Right renal pelvis (tissue), 4 donors: ENCODE measurements at places on chromosomes 6 and 20.
A peak's percentile ranks its signal among the peaks of the same experiment; 100 is the strongest.

GRCh38 chr6:157614026-157614568 lies 208.9 kb upstream of the SNX9 start:
- no peak for DNase-seq

DNA sequence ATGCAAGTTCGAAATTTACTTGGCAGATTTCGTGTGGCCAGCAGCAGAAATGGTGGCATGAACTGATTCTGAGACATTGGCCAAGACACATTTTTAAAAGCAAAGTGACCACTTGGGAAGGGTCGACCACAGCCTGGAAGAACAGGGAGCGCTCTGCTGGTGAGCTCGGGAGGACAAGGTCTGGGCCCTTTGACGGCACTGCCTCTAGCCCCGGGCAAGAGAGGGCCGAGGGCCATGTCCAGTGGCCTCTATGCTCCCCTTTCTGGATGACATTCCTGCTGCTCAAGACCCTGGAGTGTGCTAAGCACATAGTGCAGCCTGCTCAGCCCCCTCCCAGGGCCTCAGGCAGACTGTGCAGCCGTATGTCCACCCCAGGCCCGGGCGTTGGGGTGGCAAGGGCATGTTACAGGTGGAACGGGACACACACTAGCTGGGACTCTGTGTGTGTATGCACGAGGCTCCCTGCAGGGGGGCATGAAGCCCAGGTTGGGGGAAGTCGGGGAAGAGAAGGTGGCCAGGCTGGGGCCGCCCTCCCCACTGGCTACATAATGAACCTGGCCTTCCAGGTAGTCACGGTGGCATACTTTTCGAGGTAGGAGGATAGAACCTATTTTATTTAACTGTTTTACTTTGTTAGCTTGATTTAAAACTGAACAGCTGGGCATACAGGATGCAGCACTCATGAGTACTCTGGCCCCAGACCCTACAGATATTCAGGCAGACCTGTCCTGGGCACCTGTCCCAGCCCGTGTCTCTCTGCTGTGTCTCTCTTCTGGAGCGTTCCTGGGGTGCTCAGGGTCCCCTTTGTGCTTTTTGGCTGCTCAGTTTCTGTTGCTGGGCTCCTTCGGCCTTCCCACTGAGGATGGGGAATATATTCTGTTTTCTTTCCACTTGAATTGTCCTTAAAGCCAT lies 6.4 kb downstream of the SYNJ2 start:
- DNase-seq, result no peak

GRCh38 chr6:110097443-110097842 lies 82.0 kb downstream of the WASF1 start:
- no peak for DNase-seq

- no peak for DNase-seq
These were observed 10.6 kb upstream of the TBC1D20 start for GRCh38 chr20:472889-473292.

DNA sequence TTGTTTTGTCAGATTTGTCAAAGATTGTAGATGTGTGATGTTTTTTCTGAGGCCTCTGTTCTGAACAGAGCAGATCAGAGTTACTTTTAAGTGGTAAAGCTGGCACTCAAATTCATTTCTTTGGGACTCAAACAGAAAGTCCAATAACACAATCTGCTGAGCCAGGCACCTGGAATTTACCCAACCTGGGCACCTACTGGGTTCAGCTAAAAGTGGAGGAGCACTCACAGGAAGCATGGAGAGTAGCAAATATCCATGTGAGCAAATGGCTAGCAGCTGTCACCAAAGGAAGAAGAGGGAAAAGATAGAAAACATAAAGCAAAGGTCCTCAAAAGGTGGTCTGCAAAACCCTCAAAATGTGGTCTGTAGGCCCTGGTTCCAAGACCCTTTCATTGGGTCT lies 116.8 kb downstream of the FIG4 start:
- no peak for DNase-seq

GRCh38 chr20:50540620-50541605 lies 30.7 kb downstream of the PTPN1 start:
- no peak for DNase-seq

DNA sequence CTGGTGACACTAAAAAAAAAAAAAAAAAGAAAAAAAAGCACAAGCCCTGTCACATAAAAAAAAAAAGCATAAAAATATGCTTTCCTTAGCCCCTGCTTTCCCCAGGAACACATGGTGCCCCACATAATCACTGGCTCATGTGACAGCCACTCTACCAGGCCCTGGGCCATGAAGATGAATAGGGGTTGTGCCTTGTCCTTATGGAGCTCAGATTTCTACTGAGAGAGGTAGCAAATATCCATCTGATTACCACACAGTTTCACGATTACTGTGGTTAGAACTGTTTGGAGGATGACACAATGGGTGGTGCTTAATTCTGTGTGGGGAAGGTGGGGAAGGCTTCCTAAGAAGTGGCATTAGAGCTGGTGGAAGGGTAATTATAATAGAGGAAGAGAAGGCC lies 9.3 kb downstream of the RAET1E start:
- DNase-seq, result no peak

- no peak for DNase-seq
These were observed 80.7 kb upstream of the MAFB start for GRCh38 chr20:40769677-40770285.

GRCh38 chr6:14021449-14021848 lies 96.1 kb upstream of the CD83 start:
- DNase-seq, result no peak

DNA sequence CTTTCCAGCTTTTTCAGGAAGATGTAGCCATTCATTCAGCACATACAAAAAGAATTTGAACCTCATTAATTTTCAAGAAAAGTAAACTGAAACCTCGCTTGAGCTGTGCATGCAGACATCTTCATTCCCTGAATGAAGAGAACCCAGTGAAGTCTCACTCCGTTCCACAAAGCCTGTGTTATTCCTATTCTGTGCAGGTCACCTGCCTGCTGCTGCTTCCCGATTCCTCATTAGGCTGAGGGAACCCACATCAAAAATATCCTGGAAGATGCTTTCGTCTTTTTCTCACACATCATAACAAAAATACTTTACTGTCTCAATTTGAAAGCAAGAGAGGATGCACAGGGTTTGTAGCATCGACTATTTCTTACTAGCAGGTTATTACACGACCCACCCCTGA lies 40.1 kb downstream of the TRMT6 start:
- no peak for DNase-seq

DNA sequence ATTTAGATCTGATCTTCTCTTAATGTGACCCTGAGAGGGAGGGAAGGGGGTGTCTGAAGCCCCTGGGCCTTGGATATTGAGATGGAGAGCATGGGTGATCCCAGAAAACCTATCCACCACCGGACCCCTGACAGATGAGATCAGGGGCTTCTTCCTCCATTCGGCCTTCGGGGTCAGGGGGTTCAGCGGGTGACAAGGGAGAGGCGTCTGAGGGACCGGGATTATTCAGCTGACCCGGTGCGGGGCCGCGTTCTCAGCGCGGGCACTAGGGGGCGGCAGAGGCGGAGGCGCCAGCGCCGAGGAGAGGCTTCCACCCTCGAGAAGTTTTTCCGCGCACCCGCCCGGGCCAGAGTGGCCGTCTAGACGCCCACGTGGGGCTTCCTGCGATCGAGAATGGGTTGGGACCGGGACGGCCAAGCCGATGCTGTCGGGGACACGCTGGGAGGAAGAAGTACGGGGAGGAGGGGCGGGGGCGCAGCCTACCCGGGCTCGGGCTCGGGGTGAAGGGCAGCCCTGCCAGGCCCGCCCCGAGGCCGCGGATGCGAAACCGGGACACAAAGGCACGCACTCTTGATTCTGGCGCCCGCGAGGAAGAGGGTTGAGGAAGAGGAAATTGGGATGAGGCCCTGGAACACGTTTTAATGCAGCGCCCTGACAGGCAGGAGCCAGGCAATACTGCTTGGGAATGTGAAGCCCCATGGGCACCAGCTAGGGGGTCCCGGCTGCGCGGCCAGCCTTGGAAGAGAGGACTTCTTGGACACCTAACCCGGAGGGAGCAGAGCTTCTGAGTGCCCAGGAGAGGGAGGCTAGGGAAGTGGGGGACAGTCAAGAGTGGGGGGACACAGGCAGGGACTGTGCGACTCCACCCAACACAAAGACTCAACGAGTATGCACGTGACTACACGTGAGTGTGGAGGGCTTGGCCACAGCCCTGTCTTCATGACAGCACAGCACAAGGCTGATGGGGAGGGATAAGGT lies 30.6 kb downstream of the COL11A2 start:
- DNase-seq, result peak; percentile 63

DNA sequence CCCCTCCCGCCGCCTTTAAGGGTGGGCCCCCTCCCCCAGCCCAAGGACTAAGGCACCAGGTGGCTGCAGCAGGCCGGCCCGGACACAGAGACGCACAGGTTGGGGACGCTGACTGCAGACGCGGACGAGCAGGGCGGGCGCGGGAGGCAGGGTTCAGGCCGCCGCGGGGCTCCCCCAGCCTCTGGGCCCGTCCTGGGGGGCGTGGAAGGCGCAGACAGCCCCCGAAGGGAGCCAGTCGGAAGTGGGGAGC lies 9.3 kb downstream of the DUSP15 start:
- DNase-seq, result no peak

DNA sequence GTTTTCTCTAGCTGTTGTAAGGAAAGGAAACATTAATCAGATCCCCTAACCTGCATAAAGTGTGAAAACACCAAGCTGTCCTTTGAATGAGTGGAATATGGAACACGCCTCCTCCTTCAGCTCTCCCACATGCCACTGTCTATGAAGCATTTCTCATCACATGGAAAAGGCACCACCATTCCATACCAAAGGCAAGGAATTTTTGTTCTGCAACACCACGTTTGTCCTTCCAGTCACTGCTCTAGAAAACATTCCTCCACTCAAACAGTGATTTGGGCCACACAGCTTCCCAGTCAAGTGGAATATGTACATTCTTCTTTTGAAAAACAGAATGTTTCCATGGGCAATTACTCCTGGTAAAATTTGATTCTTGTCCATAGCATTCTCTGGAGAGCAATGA lies 120.1 kb downstream of the OPRM1 start:
- DNase-seq, result no peak
